Tibial artery (tissue), 4 donors: ENCODE measurements at places on chromosomes 1 and 21.

GRCh38 chr1:52567943-52568342 is 15.1 kb upstream of the TUT4 start:
- no peak for DNase-seq

GRCh38 chr1:214123061-214123784 is 135.4 kb downstream of the PROX1 start:
- DNase-seq: no peak

DNA sequence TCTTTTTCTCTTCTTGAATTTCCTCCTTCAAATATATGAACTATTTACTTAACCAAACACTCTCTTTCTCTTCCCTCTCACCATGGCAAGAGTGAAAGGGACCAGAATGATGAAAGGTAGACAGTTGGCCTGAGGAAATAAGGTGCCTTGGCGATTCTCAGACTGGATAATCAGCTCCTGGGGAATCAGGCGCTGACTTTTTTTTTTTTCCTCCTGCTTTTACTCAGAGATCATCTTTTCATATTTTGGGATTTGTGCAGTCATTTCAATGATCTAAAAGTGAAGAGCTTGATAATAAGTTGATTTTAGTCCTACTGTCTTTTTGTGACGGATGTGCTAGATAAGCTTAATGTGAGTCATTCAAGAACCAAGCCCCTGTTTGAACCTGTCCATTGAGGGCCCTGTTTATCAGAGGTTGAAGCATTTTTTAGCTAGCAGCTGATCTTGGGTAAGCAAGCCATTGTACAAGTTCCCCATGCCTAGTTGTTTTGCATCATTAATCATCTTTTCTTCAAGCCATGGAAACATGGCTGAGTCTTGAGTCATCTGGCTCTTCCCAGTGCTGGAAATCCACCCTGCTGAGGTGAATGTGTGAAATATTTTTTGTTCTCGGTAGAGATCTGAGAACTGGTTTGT is 40.8 kb downstream of the ITSN1 start:
- no peak for DNase-seq

DNA sequence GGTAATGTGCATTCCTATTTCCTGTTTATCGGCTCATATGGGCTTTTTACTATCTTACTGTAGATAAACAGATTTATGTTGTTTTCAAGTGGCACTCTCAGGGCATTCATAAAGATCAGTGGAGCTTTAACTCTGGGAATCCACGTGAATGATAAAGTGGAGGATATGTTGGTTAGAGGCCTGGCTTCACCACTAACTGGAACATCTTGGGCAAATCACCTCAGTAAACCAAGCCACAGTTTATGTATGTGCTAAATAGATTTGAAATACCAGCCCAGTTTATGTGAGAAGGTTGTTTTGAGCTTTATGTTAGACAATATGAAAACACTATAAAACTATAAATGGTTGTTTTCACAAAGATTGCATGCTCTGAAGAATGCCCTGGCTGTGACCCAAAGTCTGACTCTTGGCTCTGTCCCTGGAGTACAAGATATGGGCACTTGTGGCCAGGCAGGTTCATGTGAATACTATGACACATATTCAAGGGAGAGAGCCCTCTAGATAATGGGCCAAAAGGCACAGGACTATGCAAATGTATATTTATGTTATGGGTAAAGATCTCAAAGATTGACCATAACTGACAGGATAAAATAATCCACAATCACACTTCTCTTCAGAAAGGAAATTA is 36.7 kb downstream of the FAM163A start:
- no peak for DNase-seq

DNA sequence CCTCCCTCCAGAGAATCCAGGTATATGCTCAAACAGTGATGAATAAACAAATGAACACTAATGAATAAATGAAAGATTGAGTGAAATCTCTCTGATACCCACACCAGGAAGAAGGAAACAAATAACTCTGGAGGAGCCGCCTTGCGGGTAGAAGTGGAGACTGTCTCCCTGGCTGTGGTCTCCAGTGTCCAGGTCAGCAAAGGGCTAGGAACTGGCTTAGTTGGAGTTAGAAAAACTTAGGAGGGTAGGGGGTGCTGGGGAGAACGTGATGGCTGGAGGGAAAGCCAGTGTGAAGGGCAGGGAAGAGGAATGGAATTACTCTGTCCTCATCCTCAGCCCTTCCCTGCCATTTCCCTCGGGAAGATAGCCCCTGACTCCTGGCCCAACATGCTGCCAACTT is 537 bp downstream of the RHBDL2 start:
- DNase-seq: no peak

DNA sequence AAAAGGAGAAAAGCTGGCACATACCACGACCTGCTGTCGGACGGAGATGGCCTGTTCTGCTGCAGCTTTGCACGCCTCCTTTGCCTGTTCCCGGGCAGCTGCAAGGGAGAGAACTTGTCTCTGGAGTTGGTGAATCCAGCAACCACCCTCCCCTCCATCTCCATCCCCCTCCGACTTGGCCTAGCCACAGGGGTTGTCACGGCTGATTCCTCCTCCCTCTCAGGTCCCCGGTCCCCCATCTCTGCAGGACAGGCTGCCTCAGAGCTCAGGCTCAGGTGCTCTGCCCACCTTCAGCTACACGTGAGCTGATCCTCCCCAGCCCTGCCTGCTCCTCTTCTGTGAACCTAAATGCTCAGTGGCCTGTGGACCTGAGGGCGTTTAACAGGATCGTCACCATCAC is 11.1 kb upstream of the SRM start:
- DNase-seq: no peak

DNA sequence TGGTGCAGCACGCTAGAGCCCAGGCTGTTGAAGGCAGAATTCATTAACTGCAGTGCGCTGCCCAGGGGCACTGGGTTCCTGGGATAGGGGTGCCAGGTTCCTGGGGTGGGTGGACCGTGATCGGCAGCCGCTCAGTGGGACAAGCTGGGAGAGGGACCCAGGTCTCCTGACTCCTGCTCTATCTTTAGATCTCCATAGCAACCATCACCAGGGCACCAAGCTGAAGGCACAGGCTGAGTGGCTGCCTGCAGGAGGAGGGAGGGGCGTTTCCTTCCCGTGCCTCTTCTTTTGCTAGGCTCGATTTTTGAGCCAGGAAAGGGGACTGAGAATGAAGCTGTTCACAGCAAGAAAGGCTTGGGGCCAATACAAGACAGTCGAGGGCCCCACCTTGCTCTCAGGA is 20.9 kb upstream of the CDCP2 start:
- no peak for DNase-seq

GRCh38 chr1:91026777-91027176 is 4.9 kb upstream of the ZNF644 start:
- no peak for DNase-seq

DNA sequence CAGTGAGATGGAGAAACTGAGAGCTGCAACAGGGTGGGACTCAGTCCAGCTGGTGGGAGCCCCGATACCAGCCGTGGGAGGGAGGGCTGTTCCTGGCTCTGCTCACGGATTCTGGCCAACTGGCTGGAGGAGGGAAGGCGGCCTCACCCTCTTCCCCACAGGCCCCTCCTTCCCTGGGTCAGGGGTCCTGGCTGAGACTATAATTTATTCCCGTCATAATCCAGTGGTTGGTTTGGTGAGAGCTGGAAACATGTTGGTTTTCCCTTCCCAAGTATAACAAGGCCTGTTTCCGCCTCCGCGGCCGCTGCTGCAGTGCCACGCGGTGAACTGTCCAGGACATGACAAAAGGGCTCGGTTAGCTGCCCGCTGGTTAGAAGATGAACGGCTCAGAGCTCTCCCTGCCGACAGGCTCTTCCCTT is 10.0 kb downstream of the PTPRF start:
- peak; percentile 78 for DNase-seq

DNA sequence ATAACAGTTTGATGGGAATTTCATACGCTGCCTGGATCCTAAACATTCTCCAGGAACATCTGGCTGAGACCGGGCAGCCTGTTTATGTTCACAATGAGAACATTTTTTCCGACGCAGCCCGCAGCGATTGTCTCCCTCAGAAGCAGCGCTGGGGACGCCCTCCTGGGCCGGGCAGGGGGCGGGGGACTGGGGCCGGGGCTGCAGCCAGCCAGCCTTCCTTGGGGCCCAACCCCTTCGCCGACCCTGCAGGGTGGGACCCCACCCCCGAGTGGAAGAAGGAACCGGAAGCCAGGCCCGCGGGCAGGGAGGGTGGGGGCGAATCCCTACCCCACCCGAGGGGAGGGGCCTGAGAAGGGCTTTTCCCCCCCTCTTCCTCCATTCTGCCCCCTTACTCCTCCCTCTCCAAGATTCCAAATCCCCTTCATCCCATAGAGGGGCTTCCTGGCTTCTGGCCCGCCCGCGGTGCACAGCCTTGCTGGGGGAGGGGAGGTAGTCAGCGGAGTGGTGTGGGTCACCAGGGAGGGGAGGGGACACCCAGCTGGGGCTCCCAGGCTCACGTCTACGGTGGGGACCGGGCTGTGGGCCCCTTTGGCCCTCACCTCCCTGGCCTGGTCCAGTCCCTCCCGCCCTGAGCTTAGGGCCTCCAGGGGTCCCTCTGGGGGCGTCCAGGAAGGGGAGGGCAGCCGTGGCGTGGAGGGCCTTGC is 60.6 kb downstream of the WNT9A start:
- DNase-seq: peak; percentile 54

- no peak for DNase-seq
These were observed 15.9 kb downstream of the RWDD3 start for GRCh38 chr1:95249916-95250315.
